DMS153 (cell line): ENCODE measurements at places on chromosomes 7 and 10.
A peak's percentile ranks its signal among the peaks of the same experiment; 100 is the strongest.

GRCh38 chr7:30708983-30709382 lies 26.7 kb upstream of the CRHR2 start:
- no peak for DNase-seq

DNA sequence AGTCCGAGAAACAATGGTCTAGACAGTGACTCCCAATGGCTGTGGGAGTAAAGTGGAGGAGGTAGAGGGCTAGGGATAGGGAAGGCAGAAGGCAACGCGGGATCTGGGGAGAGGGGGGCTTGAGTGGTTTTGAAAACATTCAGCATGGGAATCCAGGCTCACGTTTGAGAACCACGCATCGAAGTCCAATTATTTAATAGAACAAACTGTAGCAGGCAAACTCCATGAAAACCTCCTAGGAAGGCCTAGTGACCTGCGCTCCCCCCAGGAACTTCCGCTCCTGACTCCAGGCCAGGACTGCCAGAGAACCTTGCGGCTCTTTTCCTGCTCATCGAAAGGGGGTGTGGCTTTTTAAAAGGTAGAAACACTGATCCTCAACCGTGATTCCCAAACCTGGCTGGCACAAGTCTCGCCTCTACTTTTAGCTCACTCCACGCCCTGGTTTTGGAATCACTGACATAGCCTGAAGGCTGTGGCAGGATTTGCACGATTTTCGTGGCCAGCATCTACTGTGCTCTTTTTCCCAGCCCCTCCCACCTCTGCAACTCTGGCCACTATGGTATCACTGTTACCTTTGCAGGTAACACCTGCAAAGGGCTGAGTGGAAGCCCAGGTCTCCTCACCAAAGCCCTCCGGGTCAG lies 43.4 kb downstream of the MYOF start:
- peak; percentile 85 for DNase-seq

GRCh38 chr7:45031829-45032228 lies 31.8 kb downstream of the CCM2 start:
- DNase-seq = no peak

- no peak for DNase-seq
These were observed 3.9 kb downstream of the LRWD1 start for GRCh38 chr7:102468478-102469350.

DNA sequence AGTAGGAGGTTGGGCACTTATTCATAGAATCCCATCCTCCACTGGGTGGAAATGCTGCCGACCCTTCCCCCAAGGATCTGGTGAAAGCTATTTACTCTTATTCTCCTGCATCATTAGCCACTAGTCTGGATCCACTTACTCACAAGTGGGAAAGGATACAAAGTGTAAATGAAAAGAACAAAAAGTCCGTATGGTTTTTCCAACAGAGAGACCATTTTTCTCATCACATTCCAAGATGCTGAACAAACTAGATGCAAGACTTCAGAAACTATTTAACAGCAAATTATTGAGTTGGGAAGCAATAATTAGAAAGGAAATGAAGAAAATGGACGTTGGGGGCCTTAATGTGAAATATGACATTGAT lies 242.4 kb upstream of the GLI3 start:
- no peak for DNase-seq

- DNase-seq = no peak
These were observed 190.1 kb upstream of the STK17A start for GRCh38 chr7:43392638-43393330.

DNA sequence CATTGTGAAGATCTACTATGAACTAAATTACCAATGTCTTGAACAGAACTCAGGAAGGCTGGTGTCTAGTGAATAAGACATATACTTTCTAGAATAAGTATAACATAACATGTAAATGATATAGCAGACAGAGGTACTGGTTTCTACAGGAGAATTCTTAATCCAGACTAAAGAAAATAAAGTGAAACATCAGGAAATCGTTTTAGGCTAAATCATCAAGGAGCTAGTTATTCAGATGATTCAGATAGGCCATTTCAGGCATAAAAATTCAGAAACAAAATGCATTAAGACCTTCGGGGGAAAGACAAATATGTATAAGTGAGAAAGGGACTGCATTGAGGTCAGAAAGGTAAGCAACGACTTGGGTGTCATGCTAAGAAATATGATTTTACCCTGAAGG lies 170.6 kb downstream of the LRRN3 start:
- DNase-seq = no peak

GRCh38 chr7:155209478-155210319 lies 88.0 kb upstream of the INSIG1 start:
- DNase-seq = no peak

DNA sequence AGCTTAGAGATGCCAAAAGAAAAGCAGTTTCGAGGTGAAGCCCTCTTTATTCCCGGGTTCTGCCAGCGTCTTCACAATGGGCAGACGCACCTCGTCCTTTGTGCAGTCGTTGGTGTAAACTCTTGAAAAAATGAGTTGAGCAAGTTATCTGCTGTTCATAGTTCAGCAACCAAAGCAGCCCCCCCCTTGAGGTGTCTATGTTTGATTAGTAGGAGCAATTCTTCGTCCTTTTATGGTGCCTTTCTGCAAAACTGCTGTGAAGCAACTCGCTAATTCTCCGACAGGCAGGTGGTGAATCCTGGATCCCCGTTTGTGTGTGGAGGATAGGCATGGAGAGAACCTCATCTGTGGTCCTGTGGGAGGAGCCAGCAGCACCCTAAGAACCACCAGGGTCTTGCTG lies 234.5 kb downstream of the GLRX3 start:
- no peak for DNase-seq

DNA sequence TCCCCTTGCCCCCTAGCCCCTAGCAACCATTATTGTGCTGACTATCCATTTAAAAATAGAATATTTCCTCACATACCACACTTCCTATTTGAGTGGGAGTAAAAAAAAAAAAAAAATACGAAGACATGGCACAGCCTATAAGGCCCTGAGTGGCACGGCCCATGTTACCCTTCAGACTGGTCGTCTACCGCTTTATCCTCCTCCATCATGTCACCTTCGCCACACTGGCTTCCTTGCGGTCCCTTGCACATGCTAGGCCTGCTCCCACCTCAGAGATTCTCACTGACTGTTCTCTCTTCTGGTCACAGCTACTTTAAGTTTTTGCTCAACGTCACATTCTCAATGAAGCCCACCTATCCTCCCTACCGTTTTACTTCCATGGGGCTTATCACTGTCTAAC lies 130.3 kb downstream of the ATE1 start:
- DNase-seq = no peak

DNA sequence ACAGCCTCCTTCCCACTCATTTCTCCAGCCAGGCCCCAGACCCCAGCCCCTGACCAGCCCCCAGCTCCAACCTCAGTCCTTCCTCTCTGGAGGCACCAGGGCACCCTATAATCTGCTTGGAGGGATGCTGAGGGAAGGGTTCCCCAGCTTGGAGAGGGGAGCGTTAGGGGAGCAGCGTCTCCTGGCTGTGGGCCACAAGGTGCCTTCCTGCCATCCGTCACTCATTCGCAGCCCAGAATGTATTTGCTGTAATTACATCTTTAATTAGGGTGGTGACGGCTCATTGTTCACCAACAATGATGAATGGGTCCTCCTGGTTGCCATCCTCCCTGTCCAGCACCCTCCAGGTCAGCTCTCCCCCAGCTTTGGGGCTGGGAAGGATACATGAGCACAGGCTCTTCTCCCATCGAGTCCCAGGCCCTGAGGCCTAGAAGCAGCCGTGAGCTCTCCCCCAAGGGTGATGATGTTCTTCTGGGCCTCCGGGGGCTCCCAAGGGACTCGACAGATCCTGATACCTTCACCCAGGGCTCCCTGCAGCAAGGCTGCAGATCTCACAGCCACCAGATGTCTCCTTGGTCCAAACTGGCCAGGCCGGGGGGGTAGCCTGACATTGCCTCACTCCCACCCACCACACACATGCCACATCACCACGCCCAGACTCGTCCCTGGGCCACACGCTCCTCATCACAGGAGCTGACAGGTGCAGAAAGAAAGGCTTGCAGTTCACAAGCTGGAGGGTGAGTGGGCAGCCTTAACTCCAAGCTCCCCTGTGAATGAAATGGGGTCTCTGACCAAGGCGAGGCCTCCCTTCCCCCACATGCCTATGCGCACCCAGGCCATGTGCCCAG lies 26.8 kb downstream of the POLL start:
- DNase-seq = no peak

DNA sequence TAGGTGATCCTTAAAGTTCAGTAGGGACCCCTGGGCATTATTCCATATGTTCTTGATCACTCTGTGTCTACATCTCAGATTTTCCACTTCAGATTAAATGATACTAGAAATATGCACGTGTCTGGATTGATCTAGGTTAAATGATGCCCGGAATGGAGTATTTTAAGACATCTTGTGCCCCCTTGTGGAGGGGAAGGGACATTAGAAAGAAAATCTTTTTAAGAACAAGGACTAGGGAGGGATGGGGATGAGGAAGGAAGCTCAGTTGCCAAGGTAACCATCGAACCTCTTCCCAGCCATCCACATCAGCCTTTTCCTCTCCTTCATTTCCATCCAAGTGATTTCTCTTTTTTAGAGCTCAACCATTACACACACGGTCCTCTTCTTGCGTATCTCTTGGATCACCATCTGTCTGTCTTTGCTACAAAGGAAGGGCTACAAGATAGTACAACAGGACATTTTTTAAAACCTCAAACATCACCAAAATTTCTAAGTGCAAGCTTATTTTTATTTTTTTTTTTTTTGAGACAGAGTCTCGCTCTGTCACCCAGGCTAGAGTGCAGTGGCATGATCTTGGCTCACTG lies 40.5 kb downstream of the PRSS2 start:
- peak; percentile 7 for DNase-seq

DNA sequence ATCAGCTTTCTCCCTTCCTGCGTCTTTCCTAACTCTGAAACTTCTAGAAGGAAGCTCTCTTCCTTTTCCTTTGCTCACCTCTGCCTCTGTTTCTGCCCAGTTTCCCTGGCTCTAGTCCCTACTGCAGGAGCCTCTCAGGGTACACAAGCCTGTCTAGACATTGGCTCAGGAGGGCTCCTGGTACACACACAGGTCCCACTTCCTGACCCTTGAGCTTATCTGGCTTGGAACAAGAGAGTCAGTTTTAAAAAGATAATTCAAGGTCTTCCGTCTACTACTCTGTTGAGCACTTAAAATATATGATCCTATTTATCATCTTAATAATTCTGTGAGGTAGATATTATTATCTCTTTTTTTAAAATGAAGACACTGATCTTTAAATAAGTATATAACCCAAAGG lies 140.7 kb downstream of the RTKN2 start:
- DNase-seq = no peak

- no peak for DNase-seq
These were observed 341.7 kb downstream of the GPR37 start for GRCh38 chr7:124423863-124424262.

DNA sequence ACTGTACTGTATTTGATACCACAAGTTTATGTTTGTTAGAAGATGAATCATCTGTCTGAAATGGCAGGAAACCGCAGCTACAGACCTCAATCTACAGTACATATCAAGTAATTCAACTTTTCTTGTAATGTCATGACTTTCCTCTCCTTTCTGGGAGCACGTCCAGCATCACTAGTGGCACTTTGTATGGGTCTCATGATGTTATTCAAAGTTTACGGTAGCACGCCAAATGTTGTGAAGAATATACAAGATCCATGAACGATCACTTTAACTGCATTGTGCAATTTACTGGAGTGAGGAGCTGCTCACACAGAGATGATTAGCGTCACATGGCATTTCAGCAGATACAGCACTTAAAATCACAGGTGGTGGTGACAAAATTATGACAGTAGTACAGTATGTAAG lies 257.8 kb upstream of the GNAI1 start:
- DNase-seq = no peak

DNA sequence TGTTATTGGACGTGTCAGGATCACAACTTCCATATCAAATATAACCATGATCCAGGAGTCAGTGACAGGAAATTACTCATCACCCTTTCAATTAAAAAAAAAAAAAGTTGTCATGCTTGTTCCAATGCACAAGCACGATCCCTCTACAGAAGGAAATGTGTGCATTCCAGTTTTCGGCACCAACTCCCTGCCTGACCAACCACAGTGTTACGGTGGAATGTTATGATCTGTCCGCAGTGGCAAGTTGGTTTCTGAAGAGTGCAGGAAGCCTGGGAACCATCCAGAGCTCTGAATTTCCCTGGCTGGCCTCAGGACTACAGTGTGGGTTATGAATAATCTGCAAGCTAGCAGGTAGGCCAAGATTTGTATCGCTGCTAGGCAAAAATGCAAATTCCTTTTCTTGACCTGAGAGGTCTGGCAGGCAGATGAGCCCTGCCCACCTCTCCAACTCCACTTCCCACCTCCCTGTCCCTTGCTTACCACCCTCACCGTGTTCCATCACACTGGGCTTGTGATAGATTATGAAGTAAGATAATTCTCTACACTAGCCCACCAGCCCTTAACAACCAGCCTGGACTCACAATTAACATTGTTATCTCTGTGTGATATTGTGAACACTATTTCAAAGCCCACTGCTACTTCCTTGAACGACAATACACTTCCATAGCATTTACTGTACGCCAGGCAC lies 20.4 kb downstream of the FRMPD2 start:
- DNase-seq = no peak

- no peak for DNase-seq
These were observed 50.4 kb upstream of the ARHGAP21 start for GRCh38 chr10:24773939-24774589.

GRCh38 chr10:89224739-89225443 lies 17.8 kb upstream of the CH25H start:
- no peak for DNase-seq

DNA sequence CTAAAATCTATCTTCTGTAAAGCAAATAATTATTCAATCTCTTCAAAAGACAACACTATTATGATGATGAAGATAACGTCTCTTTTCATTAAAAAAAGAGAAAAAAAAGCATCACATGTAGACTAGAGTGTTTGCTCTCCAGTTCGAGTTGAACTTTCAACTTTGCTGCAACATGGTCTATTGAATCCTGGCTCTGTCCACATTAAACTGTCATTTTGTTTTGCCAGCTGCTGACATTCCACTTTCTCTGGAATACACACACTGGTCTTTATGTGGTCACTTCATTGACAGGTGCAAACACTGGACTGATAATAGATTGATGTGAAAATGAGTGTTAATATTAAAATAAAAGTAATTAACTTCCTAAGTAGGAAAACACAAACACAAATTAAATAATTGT lies 61.7 kb downstream of the PTF1A start:
- DNase-seq = no peak

DNA sequence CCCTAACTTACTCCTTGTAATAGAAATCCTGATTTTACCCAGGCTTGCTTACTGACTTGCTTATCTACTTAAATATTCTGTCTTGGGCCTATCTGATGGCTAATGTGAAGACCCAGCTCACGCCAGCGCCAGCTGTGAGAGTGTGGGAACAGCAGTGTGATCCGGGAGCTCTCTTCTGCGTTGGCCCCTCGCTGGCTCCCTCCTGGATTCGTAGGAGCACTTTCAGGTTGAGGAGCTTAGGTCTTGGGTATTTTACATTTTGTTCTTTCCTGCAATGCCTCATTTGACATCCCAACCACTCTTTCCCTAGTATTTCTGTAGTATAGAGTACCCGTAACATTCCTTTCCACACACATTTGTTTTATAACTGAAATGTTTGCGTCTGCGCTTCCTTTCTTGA lies 51.7 kb downstream of the CREM start:
- no peak for DNase-seq
